MV-4-11 (cell line): ENCODE measurements at places on chromosomes 6 and 20.

DNA sequence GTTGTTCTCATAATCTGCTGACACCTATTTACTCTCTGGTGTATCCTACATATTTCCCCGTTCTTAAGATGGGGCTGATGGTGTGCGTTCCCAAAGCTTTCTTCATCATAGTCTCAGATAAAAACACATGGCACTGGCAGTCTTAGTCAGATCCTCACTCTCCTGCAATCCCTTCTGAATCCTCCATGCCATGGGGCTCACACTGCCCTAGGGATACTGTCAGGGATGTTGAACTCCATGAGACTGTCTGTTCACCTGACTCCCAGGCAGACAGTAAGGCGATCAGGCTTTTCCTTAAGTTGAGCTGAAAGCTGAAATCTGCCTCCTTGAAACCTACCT, 76.0 kb downstream of the SLX4IP start:
- DNase-seq = no peak

DNA sequence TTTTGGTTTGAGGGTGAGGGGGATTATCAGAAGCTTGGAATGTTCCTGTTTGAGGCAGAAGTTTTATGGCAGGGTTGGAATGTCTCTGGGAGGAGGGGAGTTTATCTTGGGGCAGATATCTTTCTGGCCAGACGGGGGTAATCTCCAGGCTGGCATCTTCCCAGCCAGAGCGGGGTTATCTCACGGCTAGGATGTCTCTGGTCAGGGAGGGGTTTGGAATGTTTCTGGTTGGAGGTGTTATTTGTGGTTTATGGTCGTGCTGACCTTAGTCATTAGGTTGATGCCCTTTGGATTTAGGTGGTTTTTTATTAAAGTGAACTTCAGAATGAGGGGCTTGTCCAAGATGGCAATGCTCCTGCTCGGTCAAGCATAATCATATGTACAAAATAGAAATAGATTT, 14.8 kb downstream of the PGK2 start:
- no peak for DNase-seq

DNA sequence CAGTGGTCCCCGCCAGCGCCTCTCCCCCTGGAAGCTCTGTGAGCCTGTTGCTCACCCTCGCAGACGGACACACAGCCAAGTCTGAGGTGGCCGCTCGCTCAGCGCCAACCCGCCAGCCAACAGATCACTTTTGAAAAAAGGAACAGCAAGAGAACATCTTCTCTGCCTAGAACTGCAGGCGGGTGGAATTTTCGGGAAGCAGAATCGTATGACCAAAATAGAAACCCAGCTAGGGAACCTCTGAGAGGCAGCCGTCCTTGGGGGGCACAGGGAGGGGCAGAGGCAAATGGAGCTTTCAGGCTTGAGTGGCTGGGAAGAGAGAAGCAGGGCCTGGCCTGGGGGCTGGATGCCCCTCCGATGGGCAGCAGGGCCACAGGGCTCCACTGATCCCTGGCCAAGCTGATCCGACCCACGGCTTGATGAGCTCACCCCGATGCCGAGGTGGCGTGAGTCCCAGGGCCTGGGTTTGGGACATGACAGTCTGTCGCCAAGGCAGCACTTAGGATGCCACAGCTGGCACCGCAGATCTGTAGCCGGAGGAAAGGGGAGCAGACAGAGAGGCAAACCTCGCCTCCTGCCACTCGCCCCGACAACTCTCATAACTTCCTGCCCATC, 9.8 kb downstream of the NFATC2 start:
- peak; percentile 66 for DNase-seq

- DNase-seq = no peak
Measured at GRCh38 chr20:51487565-51488268, 54.8 kb downstream of the NFATC2 start.

DNA sequence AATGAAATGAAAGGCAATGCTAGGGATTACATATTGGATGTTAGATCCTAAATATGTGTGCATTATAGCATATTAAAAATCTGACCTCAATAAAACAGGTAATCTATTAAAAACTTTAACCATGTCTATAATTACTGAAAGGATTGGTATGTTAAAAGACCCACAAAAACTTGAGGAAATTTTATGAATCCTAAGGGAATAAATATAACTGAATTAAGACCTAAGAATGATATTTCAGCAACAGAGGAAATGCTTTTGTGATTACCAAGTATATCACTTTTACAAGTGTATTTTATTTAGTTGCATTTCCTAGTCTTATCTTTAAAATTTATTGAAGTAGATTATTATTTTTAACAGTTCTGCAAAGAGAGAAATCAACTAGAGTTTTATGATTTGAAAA, 571.5 kb downstream of the HDGFL1 start:
- no peak for DNase-seq

DNA sequence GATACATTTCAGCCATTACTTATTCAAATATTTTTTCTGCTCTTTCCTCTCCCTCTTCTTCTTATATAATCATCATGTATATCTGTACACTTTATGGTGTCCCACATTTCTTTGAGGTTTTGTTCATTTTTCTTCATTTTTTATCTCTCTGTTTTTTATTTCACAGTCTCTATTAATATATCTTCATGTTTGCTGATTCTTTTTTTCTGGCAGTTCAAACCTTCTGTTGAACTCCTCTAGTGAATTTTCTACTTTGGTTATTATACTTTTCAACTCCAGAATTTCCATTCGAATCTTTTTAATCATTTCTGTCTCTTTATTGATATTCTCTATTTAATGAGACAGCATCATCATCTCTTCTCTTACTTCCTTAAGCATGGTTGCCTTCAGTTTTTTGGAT, 38.9 kb upstream of the FOXC1 start:
- no peak for DNase-seq

GRCh38 chr20:805713-806112, 27.8 kb upstream of the FAM110A start:
- DNase-seq = no peak

- no peak for DNase-seq
Measured at GRCh38 chr6:470901-471448, 79.4 kb downstream of the IRF4 start.

GRCh38 chr6:152160346-152160745, 352.9 kb downstream of the ESR1 start:
- DNase-seq = no peak
